WTC11 (cell line): ENCODE measurements at places on chromosomes 3 and 15. TPM values are rescaled to one million over a fixed set of nuclear protein-coding genes. Genes with fewer than 3 reads are reported as not detected.

DNA sequence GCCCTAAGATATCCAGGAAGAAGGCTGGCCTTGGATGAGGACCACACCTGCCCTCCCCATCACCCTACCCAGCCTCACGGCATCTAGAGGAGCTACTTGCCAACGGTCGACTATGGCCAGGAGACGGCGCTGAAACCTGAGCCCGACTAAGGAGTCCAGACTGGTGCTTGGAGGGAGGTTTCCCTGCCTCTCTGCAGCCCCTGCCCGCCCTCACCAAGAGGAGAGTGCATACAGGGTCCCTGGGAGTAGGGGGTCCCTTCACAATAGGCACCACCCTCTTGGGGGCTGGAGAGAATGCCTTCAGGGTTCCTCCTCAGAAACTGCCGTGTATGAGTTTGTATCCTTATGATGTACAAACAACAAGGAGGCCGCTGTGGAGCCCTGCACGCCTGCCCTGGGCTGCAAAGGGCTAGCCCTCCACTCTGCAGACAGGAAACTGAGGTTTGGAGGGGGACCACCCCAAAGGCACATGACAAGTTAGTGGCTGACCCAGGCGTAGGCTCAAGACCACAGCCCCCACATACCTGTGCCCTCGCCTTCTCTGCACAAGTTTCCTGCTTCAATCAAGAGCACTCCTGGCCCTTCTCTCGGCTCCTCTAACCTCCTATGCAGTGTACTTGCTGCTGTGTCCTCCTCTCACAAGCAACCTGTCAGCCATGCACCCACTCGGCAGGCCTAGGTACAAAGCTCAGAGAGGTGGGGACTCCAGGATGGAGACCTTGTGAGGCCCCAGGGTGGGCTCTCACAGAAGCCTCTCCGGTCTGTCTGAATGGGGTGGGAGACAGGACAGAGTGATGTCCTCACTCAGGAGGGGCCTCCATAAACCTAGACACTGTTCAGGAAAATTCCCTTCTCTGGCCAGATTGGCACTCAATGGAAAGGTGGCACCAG lies 7.4 kb downstream of the KLF15 start:
- peak; percentile 18 for DNase-seq

DNA sequence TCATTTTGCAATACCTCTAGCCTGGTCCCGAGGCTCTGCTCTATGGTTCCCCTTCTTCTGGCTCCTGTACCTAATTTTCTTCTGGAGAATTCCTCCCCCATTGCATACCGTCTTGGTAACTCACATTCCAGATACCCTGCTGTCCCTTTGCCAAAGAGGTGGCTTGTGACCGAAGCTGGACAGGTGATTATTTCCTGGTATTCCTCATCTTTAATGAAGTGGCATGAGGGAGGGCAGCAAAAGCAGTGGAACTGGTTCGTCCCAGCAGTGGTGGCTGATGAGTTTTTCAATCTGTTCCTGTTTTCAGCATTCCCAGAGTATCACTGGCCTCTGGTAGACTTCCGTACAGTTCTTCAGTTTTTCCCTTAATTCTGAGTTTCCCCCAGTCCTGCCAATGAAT lies 186.2 kb upstream of the CADPS start:
- no peak for DNase-seq

GRCh38 chr3:197003461-197004385 lies 25.9 kb downstream of the MELTF start:
- DNase-seq: no peak

- DNase-seq: no peak
Observed at GRCh38 chr15:69476704-69477473, 24.3 kb downstream of the RPLP1 start.

- peak; percentile 86 for DNase-seq
Observed at GRCh38 chr3:111621535-111621934, 26.4 kb upstream of the ZBED2 start.

GRCh38 chr3:127538569-127538968 lies 52.0 kb downstream of the TPRA1 start:
- no peak for DNase-seq

DNA sequence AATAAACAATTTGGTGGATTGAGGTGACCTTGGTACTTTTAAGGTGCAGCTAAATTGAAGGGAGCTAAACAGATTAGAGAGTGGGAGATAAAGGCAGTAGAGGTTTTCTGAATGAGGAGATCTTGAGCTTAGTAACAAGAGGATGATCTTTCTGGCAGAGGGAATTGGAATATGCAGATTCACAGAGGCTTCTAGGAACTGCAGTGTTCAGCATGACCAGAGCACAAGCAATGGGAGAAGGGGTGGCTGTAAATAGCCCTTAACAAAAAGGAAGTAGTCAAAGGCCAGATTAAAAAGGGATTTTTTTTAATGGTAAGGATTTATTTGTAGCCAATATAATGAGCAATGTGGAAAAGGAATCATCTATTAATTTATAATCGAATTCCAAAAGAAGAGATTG lies 5.7 kb upstream of the BNIP2 start:
- no peak for DNase-seq

Gene NFKBIZ
- 15.1 to 17.9 TPM (median 16.9 TPM) in 3 replicates for total RNA-seq

Gene SIDT1
- total RNA-seq: 0.21 to 0.23 TPM (median 0.22 TPM) in 3 replicates

Gene IFRD2
- 63.2 to 92.0 TPM (median 75.6 TPM) in 3 replicates for total RNA-seq

Gene SENP7
- 9.6 to 10.5 TPM (median 10.2 TPM) in 3 replicates for total RNA-seq

Gene NDUFB5
- 95.6 to 114 TPM (median 104 TPM) in 3 replicates for total RNA-seq
